Suppressor macrophage treated with lipopolysaccharide for 1 hour (primary cell): ENCODE measurements at places on chromosomes 4 and X.

DNA sequence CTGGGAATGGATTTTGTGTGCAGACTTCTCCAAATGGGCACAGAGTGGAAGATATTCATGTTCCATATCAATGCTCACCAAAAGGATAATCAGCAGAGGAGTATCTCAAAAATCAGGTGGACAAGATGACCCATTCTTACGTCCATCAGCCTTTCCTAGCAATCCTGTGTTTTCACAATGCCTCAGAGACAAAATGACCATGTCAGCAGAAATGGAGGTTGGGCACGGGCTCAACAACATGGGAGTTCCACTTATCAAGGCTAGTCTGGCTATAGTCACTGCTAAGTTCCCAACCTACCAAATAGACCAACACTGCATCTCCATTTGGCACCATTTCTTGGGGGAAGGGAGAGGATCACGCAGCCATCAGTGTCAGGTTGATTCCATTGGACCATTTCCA, 179.0 kb downstream of the COX7B2 start:
- no peak for DNase-seq

DNA sequence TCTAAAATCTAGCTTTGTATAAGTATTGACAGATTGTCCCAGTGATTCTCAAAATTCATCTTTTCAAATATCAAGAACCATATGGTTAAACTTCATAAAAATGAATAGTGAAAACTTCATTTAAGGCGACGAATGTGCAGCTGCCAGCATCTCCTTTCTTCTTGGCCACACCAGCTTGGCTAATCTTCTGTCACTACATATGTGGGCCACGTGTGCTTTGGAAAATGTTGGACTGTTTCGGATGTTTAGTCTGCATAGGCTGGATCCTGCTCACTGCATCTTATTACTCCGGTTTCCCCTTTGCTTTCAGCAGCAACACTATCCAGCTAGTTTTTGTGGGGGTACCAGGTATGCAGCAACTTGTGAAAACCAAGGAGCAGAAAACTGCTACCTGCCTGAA, 221.9 kb downstream of the BMPR1B start:
- no peak for DNase-seq

DNA sequence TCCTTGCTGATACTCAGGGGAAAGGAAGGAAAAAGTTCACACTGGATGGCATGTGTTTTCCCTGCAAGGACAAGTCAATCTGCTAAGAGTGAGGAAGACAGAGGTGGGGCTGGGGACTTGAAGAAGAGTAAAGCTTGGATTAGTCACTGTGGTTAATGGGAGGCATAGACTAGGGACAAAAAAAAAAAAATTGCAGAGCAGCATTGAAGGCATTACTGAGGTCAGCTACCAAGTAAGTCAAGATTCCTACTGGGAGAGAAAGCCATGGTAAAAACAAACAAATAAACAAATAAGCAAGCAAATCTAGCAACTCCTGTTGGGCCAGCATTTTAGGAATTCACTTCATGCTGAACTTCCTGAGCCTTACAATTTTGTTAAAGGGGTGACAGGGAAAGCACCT, 58.2 kb upstream of the GPC4 start:
- no peak for DNase-seq

GRCh38 chrX:41526925-41527324, 79.8 kb downstream of the NYX start:
- DNase-seq = no peak

DNA sequence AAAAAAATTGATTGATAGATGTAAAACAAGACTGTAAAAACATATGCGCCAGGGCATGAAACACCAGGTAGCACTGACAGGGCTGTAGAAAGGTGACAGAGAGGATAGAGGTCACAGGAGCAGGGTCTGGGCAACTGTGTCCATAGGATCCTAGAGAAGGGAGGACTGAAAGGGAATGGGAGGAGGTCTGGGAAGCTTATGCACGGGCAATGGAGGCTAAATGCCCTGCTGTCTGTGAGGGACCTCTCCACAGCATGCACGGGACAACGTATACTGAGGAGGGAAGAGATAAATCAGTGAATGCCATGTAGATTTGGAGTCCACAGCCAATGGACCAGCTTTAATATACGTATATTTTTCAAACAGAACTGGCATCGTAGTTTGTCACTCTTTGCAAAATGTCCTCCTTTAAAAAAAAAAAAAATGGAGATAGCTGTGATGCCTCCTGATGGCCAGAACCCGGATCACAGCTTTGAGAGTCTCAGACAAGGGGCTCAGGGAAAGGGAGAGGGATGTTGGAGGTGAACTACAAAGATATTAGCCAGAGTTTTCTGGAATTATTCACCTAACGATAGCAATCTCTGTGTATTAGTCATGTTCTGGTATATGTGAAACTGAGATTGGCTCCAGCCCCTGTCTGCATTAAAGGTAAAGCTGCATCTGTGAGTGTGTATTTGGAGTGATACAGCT, 16.0 kb downstream of the RAB40A start:
- no peak for DNase-seq

- peak; percentile 50 for DNase-seq
Observed at GRCh38 chr4:25088093-25088952, 57.6 kb upstream of the LGI2 start.

- DNase-seq = peak; percentile 51
Observed at GRCh38 chr4:140242357-140243277, 88.6 kb upstream of the MAML3 start.

GRCh38 chrX:106613277-106613676, 1.5 kb downstream of the RADX start:
- DNase-seq = no peak

DNA sequence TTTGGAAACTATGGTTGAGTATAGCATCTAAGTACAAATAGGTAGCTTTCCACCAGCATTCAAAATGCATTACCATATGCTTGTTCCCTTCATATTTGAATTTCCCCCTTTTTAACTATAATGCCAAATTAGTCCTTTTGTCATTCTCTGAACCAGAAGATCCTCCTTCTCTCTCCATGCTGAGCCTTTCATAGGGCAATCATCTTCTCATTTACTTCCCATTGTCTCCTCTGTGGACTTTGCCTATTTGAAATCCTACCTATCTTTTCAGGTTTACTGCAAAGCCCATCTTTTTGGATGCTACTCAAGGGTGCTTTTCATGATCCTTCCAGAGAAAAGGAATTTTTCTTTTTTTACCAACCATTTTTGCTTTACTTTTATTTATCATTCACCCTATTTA, 54.7 kb downstream of the DKK2 start:
- DNase-seq = no peak

DNA sequence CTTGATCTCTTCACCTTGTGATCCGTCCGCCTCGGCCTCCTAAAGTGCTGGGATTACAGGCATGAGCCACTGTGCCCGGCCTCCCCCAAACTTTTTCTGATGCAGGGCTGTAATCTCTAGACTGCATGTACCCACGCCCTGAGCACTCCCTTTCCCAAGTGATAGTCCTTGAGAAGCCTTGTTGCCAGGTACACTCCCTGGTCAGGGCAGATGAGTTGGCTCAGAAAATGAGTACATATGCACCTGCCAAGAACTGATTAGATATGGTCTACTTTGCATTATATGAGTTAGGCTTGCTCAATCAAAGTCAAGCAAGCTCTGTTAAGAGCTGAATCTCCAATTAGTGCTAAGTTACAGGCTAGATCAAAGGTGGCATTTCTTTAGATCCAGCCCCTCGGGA, 20.3 kb downstream of the APOO start:
- no peak for DNase-seq

- DNase-seq = no peak
Observed at GRCh38 chr4:184457535-184458249, 16.7 kb downstream of the IRF2 start.

DNA sequence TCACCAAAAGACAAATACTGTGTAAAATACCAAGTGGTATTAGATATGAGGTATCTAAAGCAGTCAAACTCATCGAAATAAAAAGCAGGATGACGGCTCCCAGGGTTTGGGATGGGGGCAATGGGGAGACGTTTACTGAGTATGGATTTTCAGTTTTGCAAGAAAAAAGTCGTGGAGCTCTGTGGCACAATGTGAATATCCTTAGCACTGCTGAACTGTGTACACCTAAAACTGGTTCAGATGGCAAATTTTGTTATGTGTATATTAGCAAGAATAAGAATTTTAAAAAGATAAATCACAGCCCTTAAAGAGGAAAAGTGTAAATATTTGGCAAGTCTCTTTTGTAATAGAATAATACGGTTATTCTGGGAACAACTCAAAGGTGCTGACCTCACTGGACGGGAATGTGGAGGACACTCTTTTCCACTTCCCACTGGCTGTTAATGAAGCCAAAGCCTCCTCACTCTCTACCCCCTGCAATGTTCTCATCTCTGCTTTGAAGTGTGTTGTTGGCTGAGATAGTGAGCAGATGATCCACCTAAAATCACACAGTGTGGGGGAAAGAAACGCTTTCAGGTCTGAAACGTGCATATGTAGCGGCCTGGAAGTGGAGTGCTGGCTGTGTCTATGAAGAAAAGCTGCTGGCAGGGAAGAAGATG, 49.2 kb downstream of the SEL1L3 start:
- no peak for DNase-seq

- DNase-seq = no peak
Observed at GRCh38 chr4:76550966-76551780, 116.1 kb downstream of the SHROOM3 start.
